ENCODE measurements at places on chromosomes 2 and 18.

DNA sequence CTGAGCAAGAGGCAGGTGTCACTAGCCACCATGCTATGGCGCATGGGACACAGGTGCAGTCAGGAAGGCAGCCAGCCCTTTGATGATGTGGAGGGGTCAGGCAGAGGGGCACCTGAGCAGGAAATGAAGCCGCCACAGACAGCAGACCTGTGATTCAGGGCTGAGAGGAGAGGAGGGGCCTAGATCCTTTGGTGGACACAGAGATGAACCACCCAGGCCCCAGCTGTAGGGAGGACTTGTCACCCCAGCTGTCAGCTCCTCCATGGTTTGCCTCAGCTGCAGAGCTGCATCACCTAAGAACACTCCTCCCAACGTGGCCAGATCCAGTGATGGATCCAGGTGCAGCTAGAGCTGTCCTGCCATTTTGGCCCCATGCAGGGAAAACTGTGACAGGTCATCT is 11.6 kb downstream of the ASB18 start:
- no peak for DNase-seq

DNA sequence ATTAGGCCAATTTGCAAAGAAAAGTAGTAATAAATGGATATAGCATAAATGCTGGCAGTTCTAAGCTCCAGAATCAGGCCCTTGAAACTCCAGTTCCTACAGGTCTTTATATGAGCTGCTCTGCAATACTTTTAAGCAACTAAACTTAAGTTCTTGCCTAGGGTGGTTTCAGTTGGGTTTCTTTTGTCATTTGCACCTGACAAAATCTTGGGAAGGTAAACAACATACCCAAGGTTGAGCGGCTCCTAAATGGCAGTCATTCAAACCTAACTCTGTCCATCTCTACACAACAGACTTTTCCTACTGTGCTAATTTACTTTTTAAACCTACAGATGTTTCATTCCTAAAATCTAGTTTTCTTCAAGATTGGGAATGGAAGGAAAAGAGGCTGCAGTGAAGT is 9.3 kb upstream of the KANSL1L start:
- no peak for DNase-seq

DNA sequence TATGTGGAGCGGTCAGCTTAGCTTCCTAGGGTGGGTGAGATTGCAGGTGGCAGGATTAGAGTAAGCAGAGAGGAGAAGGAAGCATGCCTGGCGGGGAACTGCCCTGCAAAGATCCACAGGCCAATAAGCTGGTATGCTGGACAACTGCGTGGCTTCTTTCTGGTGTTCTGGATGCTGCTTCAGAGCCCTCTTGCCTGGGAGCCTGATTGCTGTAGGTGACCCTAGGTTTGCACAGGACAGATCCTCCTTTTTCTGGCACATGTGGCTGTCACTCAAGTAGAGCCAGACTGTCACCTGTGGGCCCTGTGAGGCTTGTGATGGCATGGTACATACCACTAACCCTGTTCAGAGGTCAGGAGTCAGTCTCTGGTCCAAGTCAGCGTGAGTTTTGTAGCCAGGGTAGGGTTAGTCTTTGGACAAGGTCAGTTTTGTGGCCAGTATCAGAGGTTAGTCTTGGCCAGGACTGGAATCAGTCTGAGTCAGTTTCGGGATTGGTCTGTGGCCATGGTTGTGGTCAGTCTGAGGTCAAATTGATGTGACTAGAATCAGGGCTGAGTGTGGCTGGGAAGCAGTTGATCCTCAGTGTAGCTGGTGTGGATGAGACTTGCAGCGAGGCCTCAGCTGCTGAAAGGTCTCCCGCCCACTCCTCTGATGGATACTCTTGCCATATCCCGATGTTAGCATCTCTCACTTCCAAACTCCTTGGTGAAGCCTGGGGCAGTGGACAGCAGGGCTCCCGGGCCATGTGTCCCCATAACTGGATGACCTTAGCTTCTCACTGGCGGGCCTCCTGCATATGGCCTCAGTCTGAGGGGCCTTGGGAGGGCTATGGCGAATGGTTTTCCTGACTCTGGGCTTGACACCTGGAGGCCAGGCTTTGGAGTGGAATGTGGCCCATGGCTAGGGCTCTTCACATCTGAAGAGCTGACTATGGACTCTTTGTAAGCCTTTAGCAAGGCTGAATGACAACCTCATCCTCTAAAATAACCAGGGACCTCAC is 260.5 kb downstream of the DYSF start:
- DNase-seq: no peak

DNA sequence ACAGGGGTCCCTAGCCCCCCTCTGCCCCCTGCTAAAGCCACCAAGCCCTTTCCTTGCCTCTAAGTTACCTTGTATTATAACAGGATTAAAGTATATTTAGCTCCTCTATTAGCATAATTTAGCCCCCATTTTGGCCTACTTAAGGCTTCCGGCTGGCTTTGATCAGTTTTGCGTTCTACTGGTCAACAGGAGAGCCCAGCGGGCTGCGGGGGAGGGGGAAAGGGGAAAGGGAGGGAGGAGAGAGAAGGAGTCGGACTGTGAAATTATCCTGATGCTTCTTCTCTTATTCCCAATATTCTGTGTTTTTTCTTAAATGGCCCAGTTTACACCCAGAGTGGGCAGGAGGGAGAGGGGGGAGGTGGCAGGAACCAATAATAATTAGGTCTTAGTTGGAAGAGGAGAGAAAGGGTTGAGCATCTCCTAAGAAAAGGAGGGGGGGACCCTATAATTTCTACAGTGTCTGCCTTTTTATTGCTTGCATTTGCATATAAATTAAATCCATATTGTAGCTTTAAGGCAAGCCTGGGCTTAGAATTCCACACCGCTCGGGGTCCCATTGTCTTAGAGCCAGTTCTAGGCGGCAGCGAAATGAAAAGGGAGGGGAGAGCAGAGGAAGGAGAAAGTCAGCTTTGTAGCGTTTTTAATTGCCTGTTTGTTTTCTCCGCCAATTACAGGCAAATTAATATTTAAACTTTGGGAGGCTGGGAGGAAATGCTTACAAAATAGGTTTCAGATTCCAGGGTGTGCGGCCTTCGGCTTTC is 39.6 kb downstream of the EN1 start:
- no peak for DNase-seq

DNA sequence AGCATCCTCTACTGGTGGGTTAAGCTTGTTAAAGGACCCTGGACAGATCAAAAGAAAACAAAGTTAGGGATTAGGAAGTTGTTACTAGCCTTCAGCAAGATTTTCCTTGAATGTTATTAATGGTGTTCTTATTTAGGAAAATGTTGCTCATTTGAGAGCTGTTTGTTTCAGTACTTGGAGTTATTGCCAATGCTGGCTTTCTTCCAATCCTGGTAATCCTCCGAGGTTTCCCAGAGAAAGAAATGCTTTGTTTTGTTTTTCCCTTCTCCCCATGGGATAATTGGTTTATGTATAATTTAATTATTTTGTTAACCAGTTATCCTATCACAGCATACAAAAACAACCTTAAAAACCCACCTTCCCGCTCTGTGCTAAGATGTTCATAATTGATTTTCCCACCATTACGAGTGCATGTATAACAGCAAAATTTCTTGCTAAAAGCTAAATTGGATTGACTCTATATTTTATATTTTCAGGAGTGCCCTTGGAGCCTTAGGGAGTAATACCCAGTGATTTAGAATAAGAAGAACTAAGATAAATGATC is 79.8 kb downstream of the MGAT5 start:
- no peak for DNase-seq

DNA sequence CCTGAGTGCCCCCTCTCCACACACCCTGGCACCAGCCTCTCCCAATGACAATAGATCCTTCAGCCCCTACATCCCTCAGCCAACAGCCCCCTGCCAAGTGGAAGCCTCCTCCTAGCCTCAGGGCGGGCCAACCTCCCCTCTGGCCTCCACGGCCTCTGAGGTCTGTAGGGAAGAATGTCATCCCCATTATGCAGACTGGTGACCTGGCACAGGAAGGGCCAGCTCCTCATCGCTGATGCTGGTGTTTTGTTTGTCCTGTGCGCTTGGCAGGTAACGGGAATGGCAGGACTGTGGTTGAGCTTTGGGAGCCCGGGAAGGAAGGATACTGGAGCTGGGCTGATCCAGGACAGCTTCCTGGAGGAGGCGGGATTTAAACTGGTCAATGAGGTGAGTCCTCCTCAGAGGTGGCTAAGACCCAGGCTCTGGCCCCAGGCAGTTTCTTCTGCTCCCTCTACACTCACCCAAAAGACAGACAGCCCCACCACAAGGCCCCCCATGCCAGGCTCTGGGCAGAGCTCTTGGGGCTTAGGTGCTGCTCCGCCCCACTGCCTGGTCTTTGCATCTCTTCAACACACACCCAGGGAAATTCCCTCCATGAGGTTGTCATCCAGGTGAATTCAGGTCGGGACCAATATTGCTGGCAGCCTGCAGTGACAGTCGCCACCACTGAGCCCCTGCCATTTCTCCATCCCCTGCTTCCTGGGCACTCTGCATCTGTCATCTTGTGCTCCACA is 75.2 kb upstream of the SMAD7 start:
- DNase-seq: no peak

- DNase-seq: no peak
Measured at GRCh38 chr2:235568431-235568830, 74.6 kb downstream of the AGAP1 start.

DNA sequence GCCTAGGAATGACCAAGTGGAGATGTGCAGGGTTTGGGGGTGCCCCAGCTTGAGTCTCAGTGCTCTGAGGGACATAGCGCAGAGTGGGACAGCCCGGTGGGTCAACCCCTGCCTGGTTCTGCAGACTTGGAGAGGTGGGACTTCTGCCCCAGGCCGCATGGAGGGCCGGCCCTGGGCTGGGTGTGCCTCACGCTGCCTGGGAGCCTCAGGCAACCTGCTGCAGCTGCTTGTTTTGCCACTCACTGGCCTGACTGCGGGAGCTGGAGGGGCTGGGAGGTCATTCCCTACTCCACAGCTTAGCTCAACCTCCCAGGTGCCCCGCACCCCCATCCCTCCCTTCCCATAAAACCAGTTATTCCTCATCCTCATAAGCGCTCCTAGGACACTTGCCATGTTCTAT is 33.1 kb downstream of the ODC1 start:
- no peak for DNase-seq

- DNase-seq: no peak
Measured at GRCh38 chr18:22822841-22823508, 110.2 kb upstream of the RBBP8 start.

- DNase-seq: peak; percentile 47
Measured at GRCh38 chr2:98026927-98027522, 31.3 kb upstream of the TMEM131 start.

DNA sequence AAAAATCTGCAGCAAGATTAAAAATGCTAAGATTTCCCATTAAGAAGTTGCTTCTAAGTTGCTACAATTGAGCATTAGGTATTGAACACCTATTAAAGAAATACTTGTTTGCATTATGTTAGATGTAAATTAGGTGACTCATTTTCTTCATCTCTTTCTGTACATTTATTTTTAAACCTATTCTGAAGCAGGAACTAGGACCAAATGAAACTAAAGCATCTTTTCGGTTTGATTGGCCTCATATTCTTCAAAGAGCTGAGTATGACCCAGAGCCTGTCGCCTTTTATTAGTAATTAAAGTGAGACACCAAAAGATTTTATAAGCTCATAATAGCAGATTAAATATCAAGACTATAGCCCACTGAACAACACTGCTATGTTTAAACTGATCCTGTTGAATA is 83.4 kb upstream of the ZEB2 start:
- DNase-seq: no peak

- no peak for DNase-seq
Measured at GRCh38 chr2:71926876-71927756, 220.5 kb downstream of the CYP26B1 start.

Data from CD4-positive, alpha-beta T cell treated with Interleukin-4 for 1 hour (primary cell).